GM12865 (cell line): ENCODE measurements at places on chromosomes 16 and 17.

GRCh38 chr16:8908810-8909468 lies 26.8 kb downstream of the LITAFD start:
- no peak for DNase-seq

- DNase-seq, result no peak
These were observed 190.3 kb downstream of the RBFOX3 start for GRCh38 chr17:79420318-79421243.

- peak; percentile 51 for DNase-seq
These were observed 98.5 kb downstream of the TNFRSF13B start for GRCh38 chr17:16873174-16874035.

DNA sequence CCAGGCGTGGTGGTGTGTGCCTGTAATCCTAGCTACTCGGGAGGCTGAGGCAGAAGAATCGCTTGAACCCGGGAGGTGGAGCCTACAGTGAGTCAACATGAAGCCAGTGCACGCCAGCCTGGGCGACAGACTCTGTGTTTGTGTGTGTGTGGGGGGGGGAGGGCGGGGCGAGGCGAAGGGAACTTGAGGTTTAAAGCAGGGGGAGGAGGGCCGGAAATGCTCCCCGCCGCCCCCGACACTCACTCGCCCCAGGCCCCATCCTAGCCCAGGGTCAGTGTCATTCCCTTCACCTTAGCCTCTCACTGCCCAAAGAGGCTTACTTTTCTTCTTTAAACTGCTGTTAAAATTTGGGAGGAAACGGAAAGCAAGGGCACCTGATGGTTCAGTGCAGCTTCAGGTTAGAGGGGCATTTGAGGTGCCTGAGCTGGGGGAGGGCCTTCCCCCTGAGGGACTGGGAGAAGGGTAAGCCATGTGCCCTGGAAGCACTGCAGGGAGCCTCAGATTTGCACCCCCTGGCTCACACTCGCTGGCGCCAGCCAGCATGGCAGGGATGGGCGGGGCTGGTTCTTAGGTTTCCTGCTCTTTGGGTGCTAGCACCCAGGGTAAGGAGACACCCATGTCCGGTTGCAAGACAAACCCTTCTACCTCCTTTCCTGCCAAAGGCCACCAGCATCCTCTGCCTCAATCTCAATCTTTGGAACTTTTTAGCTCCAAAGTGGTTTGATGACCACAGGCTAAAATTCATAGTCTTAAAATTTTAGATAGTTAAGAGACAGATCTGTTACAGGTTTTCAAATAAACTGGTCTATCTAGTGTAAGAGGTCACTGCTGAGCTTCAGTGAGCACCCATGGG lies 2.2 kb upstream of the LIMD2 start:
- DNase-seq, result peak; percentile 89

GRCh38 chr16:785563-786535 lies 2.3 kb downstream of the RPUSD1 start:
- peak; percentile 74 for DNase-seq

GRCh38 chr16:71867939-71868338 lies 16.0 kb downstream of the ZNF821 start:
- DNase-seq, result no peak

GRCh38 chr16:10981697-10982216 lies 37.4 kb downstream of the CLEC16A start:
- DNase-seq, result peak; percentile 83

- no peak for DNase-seq
These were observed 4.7 kb downstream of the PRAC1 start for GRCh38 chr17:48717367-48718226.

DNA sequence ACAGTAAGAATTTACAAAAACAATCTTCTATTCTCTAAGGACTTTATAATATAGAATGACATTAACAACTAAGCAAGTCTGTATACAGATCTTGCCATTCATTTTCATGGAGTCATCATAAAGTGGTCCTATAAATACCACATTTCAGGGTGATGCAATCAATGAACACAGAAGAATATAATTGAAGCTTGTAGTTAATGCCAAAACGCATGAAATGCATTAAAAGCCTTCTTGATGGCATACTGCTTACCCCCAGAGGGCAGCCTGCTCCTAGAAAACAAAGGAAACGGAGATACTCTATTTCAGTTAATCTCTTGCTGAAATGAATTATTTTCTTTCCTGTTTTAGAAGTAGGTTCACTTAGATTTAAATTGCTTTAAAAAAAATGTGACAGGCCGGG lies 45.2 kb upstream of the STAC2 start:
- peak; percentile 38 for DNase-seq

DNA sequence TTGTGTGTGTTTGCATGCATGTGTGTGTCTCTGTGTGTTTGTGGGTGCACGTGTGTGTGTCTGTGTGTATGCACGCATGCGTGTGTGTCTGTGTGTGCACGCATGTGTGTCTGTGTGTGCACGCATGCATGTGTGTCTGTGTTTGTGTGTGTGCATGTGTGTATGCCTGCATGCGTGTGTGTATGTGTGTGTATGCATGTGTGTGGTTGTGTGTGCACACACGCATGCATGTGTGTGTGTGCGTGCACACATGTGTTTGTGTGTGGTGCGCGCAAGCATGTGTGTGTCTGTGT lies 239.9 kb upstream of the TNRC6C start:
- no peak for DNase-seq

- no peak for DNase-seq
These were observed 650.9 kb downstream of the CDH11 start for GRCh38 chr16:64470916-64471315.

- no peak for DNase-seq
These were observed 15.6 kb upstream of the TMEM98 start for GRCh38 chr17:32912218-32912897.

- DNase-seq, result no peak
These were observed 251.2 kb downstream of the ENGASE start for GRCh38 chr17:79325709-79326430.

DNA sequence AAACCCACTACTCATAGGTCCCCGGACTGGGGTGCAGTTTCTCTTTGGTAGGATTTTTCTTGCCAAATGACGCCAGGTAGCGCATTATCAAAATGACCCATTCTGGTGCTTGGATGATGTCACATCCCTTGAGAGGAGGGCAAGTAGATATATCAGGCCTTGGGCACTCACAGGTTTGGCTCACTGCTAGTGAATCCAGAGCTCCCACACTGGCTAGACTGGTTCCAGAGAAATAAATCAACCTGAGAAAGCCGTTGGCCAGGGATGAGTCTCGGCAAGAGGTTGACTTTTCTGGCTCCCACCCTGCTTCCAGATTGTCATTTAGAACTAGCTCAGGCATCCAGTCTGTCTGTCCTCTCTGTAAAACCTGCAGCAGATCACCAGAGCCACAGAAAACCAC lies 188.4 kb upstream of the MAF start:
- DNase-seq, result no peak

DNA sequence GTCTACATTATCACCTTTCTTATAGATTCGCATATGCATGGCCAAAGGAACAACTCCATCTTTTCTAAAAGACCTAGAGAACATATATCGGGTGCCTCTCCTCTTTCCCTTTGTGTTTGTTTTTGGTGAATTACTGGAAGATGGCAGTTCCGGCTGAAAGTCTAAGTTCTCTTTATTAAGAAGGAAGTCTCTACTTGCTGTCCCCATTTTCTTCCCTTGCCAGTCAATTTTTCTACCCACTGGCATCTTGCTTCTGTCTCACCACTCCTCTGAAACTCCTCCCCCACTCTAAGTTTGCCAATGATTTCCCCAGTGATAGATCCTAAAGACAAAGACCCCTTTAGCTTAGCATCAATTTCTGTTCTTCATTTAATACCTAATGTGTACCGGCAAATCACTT lies 93.9 kb upstream of the CORO6 start:
- DNase-seq, result no peak

DNA sequence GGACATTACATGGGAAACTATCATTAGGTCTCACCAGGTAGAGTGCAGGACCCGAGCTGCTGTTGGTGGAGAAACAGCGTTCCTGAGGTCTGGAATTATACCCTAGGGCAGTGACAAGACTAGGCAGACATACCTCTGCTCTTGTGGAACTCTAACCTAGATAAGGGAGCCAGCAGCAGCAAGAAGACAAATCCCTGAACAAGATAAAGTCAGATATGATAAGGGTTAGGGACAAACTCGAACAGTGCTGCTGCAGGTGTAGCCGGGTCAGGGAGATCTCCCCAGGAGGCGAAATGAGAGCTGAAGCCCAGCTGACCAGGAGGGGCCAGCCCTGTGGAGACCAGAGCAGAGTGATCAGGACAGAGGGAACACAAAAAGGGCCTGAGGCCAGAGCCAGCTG lies 34.7 kb downstream of the ARSG start:
- DNase-seq, result no peak

DNA sequence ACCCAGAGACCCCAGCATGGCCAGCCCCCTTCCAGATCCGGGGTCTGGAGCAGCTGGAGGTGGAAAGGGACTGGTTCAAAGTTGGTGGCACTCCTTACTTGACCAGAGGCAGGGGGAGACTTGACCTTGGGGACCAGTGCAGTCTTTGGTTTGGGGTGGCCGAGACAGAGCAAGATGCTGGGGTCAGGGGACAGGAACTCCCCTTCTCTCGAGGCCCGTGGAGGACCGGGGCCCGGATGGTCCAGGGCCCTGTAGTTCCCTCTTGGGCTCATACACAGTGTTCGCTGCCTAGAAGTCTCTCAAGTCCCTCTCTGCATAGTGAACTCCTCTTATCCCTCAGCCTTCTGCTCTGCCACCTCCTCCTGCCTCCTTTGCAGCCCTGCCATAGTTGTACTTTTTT lies 601 bp upstream of the PRSS33 start:
- no peak for DNase-seq

DNA sequence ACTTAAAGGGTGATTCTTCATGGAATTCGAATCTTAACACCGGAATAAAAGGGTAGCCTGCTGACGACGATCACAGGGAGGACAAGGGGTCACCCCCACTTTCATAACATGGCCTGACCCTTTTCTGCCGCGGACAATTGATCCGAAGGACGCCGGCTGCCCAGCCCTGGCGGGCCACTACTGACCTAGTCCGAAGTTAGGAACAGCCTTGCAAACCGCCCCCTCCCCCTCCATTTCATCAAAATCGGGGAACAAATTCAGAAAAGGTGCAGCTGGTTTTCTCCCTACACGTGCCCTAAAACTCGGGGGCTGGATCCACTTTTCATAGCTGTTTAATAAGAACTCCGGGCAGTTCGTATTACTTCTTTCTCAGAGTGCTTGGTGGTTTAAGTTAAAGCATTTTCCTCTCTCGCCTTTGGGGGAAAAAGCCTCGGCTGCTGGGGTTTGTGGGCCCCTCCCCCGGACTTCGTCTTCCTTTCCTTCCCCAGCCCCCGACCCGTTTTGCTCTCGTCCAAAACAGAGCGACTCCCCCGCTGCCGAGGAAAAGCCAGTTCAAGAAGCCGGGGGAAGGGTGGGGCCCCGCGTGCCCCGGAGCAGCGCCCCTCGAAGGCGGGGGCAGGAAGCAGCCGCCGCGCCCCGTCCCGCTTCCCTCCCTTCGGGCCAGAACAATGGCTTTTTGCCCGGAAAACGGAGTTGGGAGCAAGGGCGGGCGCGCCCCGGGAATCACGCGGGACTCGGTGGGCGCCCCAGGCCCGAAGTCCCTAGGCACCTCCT lies 641 bp upstream of the CBX2 start:
- DNase-seq, result peak; percentile 45

DNA sequence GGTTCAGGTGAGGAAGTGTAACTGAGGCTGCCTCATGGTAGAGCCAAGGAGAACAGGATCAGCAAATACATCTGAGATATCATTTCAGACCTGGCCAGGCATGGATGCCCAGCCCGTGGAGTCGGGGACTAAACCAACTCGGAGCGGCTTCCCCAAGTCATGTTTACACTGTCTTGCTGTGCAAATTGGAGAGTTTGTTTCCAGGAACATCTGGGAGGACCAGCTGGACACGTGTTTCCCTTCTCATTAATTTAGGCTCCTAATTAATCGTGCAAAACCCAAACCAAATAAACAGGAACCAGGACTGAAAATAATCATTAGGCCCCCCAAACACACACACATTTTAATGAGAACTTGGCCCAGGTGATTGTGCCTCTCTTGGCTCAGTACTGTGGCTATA lies 70.9 kb upstream of the SALL1 start:
- no peak for DNase-seq

DNA sequence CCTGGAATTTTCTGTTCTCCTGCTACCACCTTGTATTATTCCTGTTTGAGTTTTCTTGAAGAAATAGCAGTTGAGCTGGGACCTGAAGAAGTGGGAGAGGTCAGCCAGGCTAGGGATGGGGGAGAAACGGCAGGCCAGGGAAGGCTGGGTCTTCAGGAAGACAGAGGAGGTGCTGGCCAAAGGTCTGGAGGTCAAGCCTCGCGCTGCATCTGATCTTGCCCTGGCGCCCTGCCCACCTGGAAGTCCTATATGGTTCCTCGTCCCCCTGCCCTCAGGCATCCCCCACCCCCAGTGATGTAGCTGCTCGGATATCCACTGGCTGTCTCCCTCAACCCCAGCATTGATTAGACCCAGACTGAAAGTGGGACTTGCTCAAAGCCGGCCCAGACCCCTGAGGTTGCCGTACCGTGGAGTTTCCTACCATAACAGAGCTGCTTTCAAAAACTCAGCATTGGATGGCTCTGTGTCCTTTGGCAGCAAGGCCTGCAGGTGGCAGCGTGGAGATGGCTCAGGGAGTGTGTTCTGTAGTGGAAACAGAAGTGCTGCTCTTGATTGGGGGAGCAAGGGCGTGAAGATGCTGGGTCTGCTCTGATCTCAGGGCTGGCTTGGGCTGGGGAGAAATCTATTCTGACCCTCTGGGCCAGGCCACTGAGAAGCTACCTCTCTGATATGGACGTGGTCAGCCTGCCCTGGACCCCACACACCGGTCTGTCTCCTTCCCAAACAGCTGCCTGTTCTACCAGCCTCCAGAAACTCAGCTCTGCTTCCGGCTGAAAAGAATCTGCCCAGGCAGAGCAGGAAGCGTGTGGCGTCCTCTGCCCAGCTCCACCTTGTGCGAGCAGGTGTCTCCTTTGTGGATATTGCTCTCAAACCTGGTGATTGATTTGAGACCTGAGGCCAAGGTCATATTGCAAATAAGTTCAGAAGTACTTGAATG lies 107.0 kb upstream of the CACNG5 start:
- DNase-seq, result peak; percentile 79

- DNase-seq, result no peak
These were observed 54.7 kb downstream of the SKAP1 start for GRCh38 chr17:48375356-48375755.

DNA sequence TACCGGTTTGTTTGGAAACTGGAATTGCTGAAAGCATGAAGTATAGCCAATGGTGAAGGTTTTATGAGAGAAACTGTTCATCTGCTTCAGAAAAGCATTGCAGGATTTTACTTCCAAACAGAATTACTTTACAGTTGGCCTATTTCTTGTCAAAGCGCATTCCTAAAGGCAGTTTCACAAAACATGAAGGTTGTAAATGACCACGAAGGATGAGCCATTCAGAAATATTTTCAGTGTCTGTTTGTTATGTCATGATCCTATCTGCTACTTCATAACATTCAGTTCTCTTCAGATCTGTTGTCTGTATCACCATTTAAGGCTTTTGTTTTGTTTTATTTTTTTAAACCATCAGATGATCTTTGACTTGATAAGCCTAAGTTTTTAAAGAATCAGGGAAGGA lies 45.7 kb downstream of the AATF start:
- no peak for DNase-seq

GRCh38 chr16:23195366-23195978 lies 12.9 kb downstream of the SCNN1G start:
- no peak for DNase-seq

- DNase-seq, result no peak
These were observed 12.1 kb upstream of the CBFB start for GRCh38 chr16:67016681-67017420.
